ENCODE measurements at places on chromosomes 12 and 14. TPM values are rescaled to one million over a fixed set of nuclear protein-coding genes. Genes with fewer than 3 reads are reported as not detected.

DNA sequence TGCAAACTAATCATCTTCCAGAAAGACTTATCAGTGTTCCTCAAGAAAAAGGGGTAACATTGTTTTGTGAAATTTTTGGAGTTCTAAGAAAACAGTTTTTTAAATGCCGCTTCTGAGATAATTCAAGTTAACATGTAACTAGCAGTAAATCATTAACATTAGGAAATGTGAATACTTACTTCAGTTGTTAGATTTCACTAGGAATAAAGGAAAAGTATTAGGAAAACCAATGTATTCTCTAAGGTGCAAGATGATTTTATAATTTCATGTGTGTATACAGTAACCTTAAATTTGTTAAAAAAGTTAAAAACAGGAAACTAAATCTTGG, 36.8 kb downstream of the PAPOLA start:
- no peak for DNase-seq

KRT73 gene
- not detected for polyA plus RNA-seq

DNA sequence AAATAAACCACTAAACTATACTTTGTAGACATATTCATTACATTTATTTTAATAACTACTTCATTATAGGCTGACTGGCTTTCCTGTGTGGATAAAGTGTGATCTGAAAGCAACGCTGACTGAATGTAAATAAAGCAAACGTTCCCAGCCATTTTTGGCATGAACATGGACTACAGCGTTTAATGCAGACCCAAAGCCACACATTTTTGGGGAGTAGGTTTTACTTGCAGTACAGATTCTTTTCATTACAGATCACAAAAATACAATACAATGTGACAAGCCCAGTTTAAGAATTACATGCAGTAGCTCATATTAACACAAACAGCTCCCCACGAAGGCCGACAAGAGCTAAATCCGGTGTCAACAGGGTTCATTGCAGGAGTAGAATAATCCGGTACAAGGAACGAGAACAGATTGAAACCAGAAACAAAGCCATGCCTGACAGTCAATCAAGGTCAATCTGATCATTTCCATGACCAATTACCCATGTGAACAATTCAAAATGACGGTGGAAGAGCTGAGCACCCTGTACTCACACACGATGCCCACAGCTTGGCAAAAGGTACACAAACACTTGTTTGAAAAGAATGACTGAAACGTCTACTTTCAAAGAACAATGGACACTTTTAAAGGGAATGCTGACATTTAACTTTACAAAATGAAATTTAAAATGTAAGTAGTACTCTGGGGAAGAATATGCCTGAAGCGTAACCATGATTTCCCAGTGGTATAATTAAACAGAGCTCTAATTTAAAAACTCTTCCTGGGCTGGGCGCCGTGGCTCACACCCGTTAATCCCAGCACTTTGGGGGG, 5.3 kb downstream of the BAG5 start:
- DNase-seq: no peak

ERBB3 gene
- polyA plus RNA-seq: 116 TPM

TNS2 gene
- polyA plus RNA-seq: 119 TPM

FOS gene
- 1,372 TPM for polyA plus RNA-seq

RTN1 gene
- polyA plus RNA-seq: 1.9 TPM

GRCh38 chr12:81874586-81874985, 115.4 kb upstream of the PPFIA2 start:
- peak; percentile 14 for DNase-seq

DNA sequence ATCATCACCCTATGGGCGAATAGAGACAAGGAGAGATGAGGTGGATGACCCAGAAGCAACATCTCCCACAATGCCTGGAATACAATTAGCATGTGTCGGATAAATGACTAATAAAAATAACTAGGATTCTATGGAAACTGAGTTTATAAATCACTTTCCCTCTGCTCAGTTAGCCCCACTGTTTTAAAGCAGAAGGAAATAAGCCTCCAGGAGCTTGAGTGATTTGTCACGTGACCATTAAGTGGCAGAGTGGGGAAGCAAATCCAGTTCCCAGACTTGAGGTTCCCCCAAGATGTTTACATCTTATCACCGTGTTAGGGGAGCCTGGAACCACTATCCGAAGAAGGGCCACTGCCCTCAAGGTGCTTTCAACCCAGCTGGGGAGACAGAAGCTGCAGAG, 136.5 kb upstream of the CCND2 start:
- DNase-seq: no peak

DNA sequence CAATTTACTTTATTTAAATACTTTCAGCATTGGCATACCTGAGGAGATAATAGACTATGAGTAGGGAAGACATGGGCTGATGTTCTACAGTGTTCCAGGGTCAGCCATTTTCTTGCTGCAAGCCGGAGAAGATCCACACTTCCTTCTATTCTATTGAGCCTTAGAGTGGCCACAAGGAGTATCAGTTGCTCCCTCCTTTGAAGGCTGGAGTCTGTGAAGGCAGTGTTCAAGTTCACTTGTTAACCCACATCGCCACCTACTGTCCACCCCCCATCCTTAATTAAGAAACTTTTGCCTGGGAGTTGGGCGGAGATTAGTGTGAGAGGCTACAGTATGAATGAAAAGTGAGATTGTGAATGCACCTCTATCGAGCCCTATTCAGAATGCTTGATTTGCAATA, 666.6 kb downstream of the NRXN3 start:
- DNase-seq: peak; percentile 17

DNA sequence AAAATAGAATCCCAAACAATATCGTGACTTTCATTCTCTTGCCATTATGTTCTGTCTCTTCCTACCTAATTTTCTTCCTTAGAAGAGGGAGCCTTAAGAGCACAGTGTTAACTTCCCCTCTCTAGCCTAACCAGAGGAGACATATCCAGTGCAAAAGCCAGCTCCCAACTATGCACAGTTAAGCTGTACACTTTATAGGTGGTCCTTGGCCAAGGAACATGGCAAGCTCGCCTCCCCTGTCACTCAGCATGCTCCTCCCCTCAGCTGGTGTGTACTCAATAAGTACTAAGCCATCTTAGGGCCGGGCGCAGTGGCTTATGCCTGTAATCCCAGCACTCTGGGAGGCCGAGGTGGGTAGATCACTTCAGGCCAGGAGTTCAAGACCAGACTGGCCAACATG, 255.1 kb upstream of the TMPO start:
- DNase-seq: no peak

- DNase-seq: peak; percentile 52
Observed at GRCh38 chr12:119115296-119115905, 63.3 kb upstream of the HSPB8 start.

DNA sequence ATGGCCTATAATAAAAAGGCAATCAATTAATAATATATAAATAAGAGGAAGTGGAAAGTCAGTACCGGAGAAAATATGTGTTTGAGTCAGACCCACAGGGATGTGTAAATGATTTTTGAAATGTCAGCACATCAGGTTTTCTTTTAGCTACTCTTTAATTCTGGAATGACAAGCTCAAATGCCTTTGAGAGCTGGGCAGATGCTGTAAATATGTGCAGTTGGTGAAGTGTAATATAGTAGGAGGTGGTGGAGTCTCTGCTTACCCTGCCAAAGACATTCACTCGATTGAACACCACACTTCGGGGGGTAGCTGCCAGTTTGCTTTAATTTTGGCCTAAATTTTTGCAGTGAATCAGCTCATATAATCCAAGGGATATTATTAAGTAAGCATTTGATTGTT, 93.0 kb downstream of the PLEKHA5 start:
- no peak for DNase-seq

SYNDIG1L gene
- 0.10 TPM for polyA plus RNA-seq

ASB2 gene
- polyA plus RNA-seq: 18.4 TPM

TRPV4 gene
- polyA plus RNA-seq: 3.3 TPM

TAS2R31 gene
- 0.69 TPM for polyA plus RNA-seq

DNA sequence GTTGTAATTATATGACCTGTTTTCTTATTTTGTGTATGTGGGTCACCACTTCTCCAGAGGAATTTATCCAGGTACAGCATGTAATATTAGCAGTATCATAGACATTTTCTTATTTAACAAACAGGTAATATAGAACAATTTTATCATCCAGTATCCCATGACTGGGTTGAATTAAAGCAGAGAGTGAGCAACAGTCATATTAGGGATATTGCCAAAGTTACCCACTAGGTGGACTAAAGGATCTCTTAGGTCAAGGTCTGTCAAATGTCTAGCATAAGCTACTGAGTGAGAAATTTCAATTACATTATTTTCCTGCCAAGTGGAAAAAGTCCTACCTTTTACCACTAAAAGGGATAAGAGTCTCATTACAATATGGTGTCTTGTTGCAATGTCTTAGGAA, 62.1 kb upstream of the TRIM9 start:
- no peak for DNase-seq

MYO1H gene
- polyA plus RNA-seq: 0.33 TPM

MSRB3 gene
- polyA plus RNA-seq: 41.0 TPM

SBNO1 gene
- 9.8 TPM for polyA plus RNA-seq

- DNase-seq: peak; percentile 31
Observed at GRCh38 chr14:57848353-57848752, 17.5 kb downstream of the SLC35F4 start.

GRCh38 chr12:39573971-39574370, 45.6 kb downstream of the ABCD2 start:
- no peak for DNase-seq

MAP3K9 gene
- 0.20 TPM for polyA plus RNA-seq

DNA sequence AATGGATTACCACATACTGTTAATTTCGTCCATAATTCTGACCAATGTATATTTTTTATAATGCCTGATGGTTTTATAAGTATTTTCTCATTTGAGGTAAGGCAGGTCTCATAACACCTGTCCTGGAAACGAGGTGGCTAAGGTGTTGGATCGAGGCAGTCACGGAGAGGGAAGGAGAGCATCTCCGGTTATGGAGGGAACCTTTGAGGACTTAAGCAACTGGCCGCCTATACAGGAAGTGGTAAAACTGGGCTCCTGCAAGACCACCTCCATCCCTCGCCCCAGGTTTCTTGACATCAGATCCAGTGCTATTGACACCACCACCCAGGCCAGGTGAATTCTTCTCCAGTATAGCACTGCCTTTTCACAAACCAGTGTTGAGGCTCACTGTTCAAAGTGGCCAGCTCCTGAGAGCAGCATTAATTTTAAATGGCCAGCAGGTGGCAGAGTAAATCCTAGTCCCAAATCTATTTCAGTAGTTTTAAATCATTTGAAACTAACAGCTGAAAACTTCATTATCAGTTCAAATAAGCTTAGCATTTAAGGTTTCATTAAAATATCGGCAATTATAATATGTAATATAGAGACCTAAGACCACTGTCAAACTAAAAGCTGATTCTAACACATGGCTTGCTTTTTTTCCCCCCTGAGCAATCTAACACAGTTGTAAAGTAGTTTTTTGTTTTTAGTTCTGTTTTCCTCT, 100.8 kb downstream of the PPM1A start:
- DNase-seq: peak; percentile 76

WDHD1 gene
- 9.3 TPM for polyA plus RNA-seq

GRCh38 chr14:105476097-105476830, 1.6 kb downstream of the CRIP2 start:
- peak; percentile 83 for DNase-seq

DNA sequence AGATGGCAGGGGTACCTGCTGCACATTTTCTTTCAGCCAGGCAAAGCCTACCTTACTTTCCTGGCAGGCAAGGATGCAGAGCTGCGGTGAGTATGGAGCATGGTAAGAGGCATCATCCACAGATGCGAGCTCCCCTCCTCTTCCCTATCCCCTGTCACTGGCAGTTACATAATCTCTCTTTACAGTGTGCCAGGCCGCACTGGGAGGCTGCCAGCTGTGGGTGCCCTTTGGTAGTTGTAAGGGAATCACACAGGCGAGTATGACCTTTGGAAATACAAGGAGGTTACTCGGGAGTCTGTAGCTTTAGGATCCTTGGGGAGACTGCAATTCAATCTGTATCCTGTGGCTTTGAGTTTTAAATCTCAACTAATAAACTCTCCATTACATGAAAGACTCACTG, 132.5 kb downstream of the KTN1 start:
- no peak for DNase-seq

GRCh38 chr12:87323369-87323768, 705.8 kb downstream of the C12orf50 start:
- peak; percentile 53 for DNase-seq

GRCh38 chr14:48738186-48738925, 847.8 kb downstream of the RPS29 start:
- peak; percentile 24 for DNase-seq

DNA sequence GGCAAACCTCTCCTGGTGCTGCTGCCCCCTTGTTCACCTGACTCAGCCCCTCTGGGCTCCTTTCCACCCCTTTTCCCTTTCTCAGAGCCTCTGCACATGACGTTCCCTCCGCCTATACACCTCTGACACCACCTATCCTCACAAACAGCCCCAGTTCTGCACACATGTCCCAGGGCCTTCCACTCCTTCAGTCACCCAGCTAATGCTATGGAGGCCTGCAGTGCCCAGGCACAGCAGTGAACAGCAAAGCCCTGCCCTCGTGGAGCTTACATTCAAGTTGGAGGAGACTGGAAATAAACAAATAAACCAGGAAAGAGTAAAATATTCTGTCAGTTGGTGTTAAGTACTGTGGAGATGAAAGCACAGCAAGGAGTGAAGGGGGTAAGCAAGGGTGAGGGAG, 38.5 kb upstream of the MDM1 start:
- no peak for DNase-seq

RNF212B gene
- polyA plus RNA-seq: not detected

VDR gene
- polyA plus RNA-seq: 0.33 TPM

SLC24A4 gene
- polyA plus RNA-seq: 1.8 TPM

RFX4 gene
- polyA plus RNA-seq: 0.04 TPM

PROX2 gene
- 0.53 TPM for polyA plus RNA-seq

- DNase-seq: no peak
Observed at GRCh38 chr12:116731801-116732200, 6.1 kb downstream of the SPRING1 start.

DNA sequence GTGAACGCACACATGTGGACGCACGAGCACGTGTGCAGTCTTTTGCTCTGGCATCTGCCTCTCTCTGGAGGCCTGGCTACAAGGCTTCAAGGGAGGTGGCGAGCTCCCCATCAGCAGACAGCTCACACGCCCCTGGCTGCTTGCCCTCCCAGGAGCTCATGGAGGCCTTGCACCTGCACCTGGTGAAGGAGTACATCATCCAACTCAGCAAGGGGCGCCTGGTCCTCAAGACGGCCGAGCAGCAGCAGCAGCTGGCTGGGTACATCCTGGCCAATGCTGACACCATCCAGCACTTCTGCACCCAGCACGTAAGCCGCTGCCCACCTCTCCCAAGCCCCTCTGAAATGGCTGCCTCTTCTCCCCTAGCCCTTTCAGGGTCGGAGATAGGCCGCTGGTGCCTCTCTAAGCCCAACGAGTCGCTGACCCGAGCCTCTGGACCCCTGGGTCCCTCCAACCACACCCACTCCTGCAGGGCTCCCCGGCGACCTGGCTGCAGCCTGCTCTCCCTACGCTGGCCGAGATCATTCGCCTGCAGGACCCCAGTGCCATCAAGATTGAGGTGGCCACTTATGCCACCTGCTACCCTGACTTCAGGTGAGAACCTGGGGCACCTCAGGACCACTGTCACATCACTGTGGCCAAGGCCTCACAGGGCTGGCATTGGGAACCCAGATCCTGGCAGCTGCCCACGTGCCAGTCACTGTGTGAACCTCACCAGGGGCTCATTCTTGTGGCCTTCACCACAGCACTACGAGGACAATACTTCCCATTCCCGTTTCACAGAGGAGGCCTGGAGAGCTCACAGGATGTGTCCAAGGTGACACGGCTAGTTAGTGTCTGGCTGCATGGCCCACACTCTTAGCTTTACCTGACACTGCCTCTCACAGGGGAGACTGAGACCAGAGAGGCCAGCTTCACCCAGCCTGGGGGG, 10.2 kb downstream of the TNFAIP2 start:
- DNase-seq: no peak
